Aorta (tissue), 5 donors: ENCODE measurements at places on chromosomes 2 and 18. TPM values are rescaled to one million over a fixed set of nuclear protein-coding genes. Genes with fewer than 3 reads are reported as not detected.

- no peak overlapping the region for H3K27ac ChIP-seq
- H3K27me3 ChIP-seq: no peaks in the 10 kb centered on the region
- no peaks in the 10 kb centered on the region for H3K4me1 ChIP-seq
Observed at GRCh38 chr2:218332920-218333645, 23.6 kb upstream of the CATIP start.

- H3K27ac ChIP-seq: no peak overlapping the region
- DNase-seq: no peak
- no peaks in the 10 kb centered on the region for H3K27me3 ChIP-seq
- no peak overlapping the region for H3K4me3 ChIP-seq
- H3K36me3 ChIP-seq: no peaks in the 10 kb centered on the region
Observed at GRCh38 chr18:49319590-49319989, 140.9 kb downstream of the DYM start.

CXCR1 gene
- 3.5 TPM for total RNA-seq

- no peak overlapping the region for H3K27ac ChIP-seq
- no peaks in the 10 kb centered on the region for H3K36me3 ChIP-seq
- no peak overlapping the region for H3K4me3 ChIP-seq
- no peaks in the 10 kb centered on the region for H3K27me3 ChIP-seq
- DNase-seq: no peak
Observed at GRCh38 chr2:111660811-111661210, 223.2 kb downstream of the ANAPC1 start.

MTLN gene
- 32.9 TPM for total RNA-seq

- no peak overlapping the region for H3K4me3 ChIP-seq
- H3K27ac ChIP-seq: no peak overlapping the region
- DNase-seq: no peak
- no peaks in the 10 kb centered on the region for H3K27me3 ChIP-seq
- H3K4me1 ChIP-seq: no peaks in the 10 kb centered on the region
Observed at GRCh38 chr2:214542295-214542694, 131.4 kb downstream of the VWC2L start.

C2orf74 gene
- 4.8 TPM for total RNA-seq

DNA sequence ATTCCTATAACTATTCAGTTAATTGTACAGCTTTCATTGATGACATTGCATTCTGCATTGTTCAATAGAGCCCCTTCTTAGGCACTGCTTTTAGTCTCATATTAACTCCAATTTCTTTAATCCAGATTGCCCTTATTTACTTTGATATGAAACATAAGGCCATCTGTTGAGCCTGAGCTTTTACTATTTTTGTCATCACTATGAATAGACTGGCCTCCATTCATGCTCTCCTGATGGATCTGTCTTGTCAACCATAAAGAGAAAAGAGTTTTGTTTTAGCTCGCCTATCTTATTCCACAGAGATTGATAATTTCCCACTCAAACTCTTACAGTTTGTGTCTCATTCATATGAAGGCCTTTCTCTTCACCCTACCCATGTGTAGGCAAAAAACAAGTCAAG lies 159.2 kb upstream of the DTNA start:
- H3K4me3 ChIP-seq: no peak overlapping the region
- no peak for DNase-seq
- no peaks in the 10 kb centered on the region for H3K36me3 ChIP-seq

DNA sequence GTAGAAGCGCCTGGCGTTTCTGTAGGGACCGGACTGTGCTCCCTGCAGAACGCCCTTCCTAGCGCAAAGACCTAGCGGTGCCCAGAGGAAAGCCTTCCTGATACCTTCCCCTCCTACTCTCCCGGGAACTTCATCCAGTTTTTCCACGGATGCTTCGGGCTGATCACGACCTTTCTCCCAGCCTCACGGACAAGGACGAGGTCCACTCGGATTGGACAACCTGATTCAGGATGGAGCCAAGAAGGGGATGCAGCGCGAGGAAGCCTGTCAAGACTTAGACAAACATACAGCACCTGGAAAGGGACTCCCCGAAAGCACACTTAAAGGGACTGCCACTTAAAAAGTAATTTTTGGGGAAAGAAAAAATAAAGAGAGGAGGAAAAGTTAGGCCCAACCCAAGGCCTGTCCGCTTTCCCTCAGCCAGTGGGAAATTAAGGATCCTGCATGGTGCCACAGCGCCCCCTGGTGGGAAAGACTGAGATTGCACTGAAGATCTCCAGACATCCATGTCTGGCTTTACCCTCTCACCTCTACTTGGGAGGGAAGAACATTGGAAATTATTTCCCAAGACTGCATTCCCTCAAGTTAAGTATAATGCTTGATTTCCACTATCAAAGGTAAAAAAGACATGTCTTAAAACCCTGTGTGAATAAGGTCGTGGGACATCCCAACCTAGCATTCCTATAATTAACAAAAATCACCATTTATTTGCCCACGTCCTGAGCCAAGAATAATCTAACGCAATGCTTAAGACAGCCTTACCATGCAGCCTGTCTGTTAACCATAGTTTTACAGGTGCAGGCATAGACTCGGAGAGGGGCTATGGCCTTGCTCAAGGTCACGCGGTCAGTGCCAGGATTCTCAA lies 13.4 kb upstream of the COPS8 start:
- H3K27ac ChIP-seq: no peak overlapping the region
- H3K4me1 ChIP-seq: no peaks in the 10 kb centered on the region
- no peak overlapping the region for H3K4me3 ChIP-seq
- no peaks in the 10 kb centered on the region for H3K36me3 ChIP-seq

DNA sequence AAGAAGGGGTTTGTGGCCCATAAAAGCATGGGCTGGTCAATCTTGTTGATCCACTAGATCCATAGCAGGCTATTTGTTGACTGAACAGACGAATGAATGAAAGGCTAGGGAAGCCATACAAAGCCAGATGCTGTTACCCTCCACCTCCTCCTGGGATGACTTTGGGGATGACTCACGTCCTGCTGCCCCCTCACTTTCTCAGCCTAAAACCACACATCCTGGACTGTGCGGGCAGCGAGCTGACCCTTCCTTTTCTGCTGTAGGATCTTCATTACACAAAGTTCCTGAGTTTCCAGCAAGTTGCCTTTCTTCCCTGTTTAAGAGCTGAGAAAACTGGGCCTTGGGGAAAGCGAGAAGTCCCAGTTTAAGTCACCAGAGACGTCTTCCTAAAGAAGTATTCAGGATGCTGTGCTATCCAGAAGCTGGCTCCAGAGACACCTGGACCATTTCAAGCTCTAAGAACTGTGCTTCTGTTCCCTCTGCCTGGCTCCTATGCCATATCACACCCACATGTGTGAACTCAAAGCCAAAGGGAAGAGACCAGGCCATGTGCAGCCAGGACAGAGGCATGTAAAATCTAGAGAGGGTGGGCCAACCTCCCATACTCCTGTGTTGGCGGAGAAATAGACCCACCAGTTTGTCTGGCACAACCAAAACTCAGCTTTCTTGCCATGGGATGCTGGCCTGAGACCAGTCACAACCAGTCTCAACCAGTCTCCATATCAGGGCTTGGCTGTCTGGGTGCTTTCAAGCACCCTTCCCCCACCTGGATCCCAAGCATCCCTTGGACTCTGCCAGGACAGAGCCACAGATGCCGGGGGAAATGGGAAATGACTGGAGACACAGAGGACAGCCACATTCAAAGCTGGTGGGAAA lies 4.7 kb upstream of the SLC20A1 start:
- no peak for DNase-seq
- no peaks in the 10 kb centered on the region for H3K27me3 ChIP-seq
- H3K36me3 ChIP-seq: no peaks in the 10 kb centered on the region
- no peaks in the 10 kb centered on the region for H3K4me1 ChIP-seq

ZNF532 gene
- total RNA-seq: 194 TPM

COX7A2L gene
- total RNA-seq: 62.1 TPM

- no peaks in the 10 kb centered on the region for H3K27me3 ChIP-seq
- no peak for DNase-seq
- no peak overlapping the region for H3K27ac ChIP-seq
- no peaks in the 10 kb centered on the region for H3K4me1 ChIP-seq
- H3K36me3 ChIP-seq: no peaks in the 10 kb centered on the region
Observed at GRCh38 chr2:224400174-224400810, 1.6 kb downstream of the FAM124B start.
